ENCODE measurements at places on chromosomes 5 and 9.

DNA sequence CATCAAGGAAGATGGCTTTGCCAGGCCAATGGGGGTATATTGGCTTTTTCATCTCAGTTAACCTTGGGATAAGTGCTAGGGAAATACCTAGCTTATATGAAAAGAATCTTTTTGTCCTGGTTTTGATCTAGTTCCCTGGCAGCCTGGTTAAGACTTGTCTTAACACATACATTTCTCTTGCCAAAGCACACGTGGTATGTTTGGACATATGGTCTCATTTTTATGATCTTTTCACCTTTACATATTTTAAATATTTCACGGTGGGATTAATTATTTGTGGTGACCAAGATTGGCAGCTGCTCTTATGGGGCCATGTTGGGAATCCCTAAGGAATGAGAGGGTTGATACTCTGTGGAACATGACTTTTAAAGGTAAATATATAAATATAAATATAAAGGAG lies 312.5 kb downstream of the NPR3 start:
- no peak for DNase-seq

GRCh38 chr5:79890119-79890929 lies 100.7 kb downstream of the MTX3 start:
- DNase-seq, result no peak

- no peak for DNase-seq
These were observed 53.5 kb upstream of the MAST4 start for GRCh38 chr5:66542711-66543110.

DNA sequence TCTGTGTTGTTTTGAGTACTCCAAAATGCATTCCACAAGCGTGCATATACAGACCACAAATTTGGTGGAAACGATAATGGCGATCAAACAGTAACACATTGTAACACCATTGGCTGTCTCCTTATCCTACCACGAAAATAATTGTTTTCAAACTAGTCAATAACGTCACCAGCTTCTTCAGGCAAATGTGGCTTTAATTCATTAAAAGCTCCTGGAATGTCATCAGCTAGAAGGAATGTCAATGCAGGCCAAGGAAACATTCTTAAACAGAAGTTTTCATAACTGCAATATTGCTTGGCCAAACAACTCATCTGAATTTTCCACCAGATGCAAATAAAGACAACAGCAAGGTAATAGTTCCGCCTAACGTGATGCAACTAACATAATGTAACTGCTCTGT lies 71.6 kb upstream of the XPA start:
- DNase-seq, result no peak

- DNase-seq, result no peak
These were observed 811.0 kb upstream of the GRAMD2B start for GRCh38 chr5:125612181-125612721.

DNA sequence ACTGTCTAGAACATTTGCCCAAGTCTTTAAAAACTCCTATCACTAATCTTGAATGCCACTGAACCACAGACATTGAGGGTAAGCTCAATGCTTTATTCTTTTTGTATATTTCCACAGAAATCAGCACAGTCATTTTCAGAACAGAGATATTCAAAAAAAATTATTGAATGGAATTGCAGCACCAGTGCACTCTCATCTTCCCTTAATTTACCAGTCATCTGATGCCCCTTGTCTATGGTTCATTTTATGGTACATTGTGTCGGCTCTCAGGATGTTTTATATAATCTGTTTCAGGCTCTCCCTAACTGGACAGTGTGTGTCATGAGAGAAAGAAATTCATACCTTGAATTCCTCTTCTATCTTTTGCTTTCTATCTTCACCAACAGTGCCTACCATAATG lies 158.4 kb upstream of the NR4A3 start:
- DNase-seq, result no peak

- DNase-seq, result no peak
These were observed 662.4 kb downstream of the DTWD2 start for GRCh38 chr5:118325931-118326330.
